ENCODE measurements at places on chromosomes 1 and 21. TPM values are rescaled to one million over a fixed set of nuclear protein-coding genes. Genes with fewer than 3 reads are reported as not detected.

LENEP gene
- not detected for total RNA-seq

VPS45 gene
- total RNA-seq: 29.1 TPM

SIM2 gene
- 2.0 TPM for total RNA-seq

CLEC20A gene
- total RNA-seq: not detected

NGF gene
- 0.50 TPM for total RNA-seq

GJA5 gene
- total RNA-seq: not detected
